COLO829 (cell line): ENCODE measurements at places on chromosomes 7 and 10.

DNA sequence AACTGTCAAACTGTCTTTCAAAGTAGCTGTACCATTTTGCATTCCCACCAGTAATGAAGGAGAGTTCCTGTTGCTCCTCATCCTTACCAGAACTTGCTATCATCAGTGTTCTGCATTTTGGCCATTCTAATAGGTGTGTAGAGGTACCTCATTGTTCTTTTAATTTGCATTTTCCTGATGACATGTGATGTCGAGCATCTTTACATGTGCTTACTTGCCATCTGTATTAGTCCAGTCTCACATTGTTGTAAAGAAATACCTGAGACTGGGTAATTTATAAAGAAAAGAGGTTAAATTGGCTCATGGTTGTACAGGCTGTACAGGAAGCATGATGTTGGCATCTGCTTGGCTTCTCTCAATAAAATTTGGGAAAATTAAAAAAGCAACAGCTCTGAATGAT is 38.7 kb upstream of the EEPD1 start:
- DNase-seq, result no peak

GRCh38 chr7:113188396-113188795 is 70.0 kb upstream of the SMIM30 start:
- DNase-seq, result no peak

DNA sequence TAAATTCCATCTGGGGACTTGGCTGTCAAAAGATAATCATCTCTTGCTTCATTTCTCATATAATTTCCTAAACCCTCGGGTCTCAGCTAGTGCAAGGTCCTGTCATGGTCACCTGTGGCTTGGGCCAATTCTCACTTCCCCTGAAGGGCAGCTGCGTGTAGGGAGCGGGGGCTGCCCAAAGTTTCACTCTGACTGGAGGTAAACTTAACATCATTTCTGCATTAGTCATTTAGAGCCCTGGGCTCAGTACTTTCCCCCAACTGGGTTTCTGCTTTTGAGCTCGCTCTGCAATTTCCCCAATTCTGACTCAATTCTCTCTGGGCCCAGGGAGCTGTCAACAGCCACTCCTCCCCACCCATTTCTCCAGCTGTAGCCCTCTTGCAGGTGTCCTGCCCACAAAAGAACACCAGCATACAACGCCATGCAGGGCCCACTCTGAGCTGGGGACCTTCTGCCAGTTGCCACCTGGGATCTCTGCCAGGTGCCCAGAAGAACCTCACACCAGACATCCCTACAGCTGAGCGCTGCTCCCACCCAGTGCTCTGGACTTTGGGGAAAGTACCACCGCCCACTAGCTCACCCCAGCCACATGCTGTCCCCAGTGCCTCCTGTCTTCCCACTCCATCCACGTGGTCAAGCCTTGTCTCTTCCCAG is 37.9 kb downstream of the VOPP1 start:
- DNase-seq, result no peak

DNA sequence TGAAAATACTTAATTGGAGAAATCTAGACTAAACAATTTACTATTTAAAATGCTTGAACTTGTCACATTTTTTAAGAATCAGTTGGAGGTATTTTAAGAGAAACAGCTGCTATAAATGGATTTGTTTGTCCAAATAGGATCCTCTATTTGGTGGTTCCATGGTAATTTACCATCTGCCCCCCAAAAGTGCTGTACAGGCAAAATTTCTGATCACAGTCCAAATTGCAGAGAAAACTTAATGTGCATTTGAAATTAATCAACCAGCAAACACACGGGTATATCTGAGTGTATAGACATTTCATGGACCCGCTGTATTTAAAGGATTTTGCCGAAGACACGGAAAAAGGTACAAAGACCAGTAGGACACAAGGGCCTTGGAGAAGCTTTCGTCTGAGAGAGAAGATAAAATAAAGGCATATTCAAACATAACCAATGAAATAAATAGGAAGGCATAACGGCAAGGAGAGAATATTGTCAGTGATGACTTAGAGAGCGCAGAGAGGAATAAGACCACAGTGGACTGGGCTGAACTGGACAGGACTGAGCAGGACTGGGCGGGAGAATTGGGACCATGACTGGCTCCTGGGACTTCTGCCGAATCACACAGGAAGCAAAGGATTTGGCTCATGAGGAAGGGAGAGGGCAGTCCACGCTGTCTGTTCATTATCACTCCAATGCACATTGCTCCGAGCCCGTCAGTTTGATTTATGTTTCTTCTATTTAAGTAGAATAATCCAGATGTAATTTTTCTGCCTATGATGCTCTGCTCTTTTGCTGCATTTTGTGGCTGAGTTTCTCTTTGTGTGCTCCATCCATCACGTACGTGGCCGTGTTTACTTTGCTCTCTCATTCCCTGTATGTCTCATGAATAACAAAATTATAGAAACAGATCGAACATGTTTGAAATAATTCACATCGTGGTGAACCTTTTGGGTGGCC is 112.8 kb downstream of the PRLHR start:
- DNase-seq, result no peak

- no peak for DNase-seq
Observed at GRCh38 chr7:80386686-80387085, 125.2 kb downstream of the GNAT3 start.

DNA sequence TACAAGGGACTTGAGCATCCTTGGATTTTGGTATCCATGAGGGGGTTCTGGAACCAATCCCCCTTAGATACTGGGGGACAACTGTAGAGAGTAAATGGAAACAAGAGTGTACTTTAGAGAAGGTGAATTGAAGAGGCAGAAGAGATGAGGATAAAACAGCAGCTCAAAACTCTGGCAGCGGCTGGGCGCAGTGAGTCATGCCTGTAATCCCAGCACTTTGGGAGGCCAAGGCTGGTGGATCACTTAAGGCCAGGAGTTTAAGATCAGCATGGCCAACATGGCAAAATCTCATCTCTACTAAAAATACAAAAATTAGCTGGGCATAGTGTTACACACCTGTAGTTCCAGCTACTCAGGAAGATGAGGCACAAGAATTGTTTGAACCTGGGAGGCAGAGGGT is 218.7 kb downstream of the GALNT17 start:
- no peak for DNase-seq

DNA sequence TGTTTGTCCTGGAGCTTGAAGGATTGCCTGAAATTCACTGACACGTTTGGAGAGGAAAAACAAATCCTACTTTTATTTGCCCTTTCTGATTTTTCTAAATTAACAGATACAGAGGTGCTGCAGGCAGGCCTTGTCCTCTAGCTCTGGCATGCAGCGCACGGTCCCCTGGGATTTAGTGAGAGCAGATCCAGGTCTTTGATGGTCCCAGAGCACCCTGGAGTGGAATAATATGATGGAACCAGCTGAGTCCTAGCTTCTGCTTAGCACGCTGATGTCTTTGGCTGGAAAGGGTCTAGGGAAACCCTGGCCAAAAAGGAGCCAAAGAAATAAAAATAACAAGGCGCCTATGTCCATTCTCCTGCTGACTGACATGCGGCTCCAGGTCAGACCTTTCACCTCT is 40.5 kb downstream of the C10orf120 start:
- DNase-seq, result no peak

GRCh38 chr10:12644380-12645144 is 295.2 kb downstream of the CAMK1D start:
- no peak for DNase-seq

DNA sequence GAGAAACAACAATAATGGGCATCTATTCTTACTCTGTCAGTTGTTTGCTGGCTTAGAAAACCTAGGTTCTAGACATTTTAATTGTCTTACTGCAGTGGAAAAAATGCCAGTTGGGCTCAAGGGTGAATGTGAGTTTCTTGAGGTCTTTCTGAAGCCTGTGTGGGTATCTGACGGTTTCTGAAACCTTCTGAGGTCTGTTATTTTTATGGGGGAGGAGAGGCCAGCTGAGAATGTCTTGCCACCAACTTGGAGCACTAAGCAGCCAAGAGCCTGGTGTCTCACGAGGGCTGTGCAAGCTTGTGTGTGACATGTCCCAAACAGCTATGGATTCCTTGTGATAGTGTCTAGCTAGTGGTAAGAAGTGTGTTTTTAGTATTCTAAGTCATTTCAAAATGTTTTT is 24.2 kb upstream of the DDC start:
- no peak for DNase-seq

- no peak for DNase-seq
Observed at GRCh38 chr10:48536916-48537890, 67.7 kb downstream of the ARHGAP22 start.

DNA sequence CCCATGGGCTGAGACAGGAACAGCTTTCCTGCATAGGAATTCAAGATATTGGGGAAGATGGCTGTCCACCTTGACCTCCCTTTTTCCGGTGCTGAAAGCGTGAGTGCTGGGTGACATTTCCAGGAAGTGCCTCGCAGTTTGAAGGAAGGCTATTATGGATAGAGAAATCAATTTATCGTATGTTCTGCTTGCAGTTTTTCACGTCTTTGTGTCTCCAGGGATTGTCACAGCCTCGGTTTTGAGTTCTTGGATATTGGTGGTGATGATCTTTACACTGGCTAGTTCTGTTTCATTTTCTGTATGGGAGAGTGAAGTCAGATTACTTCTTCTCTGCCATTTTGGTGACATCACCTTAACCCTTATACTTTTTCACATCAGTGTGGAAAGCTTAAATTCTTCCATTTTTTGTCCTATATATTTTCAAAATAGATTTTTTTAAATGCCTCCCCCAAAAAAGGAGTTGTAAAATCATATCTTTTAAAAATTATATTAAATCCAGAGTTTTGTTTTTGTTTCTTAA is 102.5 kb upstream of the APBB1IP start:
- peak; percentile 1 for DNase-seq

GRCh38 chr10:122510326-122510725 is 49.0 kb downstream of the HTRA1 start:
- no peak for DNase-seq

DNA sequence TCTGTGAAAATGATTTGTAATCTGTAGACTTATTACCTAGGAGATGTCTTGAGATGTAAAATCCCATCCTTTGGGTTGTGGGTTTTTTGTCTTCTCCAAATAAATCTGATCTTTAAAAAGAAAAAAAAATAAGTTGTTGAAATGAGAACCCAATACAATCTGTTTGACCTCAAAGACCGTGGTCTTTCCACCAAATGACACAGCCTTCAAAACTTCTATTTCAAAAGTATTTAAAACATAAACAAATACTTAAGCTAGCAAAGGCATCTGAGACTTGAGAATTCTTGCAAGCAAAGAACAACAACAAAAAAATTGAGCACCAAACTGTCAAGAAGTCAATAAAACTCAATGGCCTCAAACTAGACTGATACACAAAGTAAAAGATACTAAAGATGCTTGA is 67.9 kb upstream of the HECW1 start:
- no peak for DNase-seq

DNA sequence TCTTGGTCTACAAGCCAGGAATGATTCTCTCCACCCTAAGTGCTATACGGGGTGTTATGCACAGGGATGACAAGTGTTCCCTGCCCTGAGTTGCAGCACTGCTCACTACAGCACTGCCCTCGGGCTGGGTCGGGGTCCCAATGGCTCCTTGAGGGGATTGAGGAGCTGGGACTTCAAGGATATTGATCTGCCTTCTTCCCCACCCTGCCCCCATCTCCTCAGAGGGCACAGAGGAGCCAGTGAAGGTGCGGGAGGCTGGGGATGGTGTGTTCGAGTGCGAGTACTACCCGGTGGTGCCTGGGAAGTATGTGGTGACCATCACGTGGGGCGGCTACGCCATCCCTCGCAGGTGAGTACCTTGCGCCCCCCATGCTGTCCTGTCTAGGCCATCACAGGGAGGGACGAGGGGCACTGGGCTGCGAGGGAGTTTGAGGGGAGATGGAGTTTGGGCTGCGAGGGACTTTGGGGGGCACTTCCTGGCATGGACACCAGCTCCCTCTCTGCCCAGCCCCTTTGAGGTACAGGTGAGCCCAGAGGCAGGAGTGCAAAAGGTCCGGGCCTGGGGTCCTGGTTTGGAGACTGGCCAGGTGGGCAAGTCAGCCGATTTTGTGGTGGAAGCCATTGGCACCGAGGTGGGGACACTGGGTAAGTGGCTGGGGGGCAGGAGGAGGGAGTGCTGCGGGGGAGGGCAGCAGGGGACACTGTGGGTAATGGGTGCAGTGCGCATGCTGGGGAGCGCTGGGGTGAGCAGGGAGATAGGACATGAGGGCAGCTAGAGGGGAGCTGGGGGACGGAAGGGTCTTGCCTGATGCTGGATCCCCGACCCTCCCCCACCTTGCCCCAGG is 10.3 kb downstream of the FLNC start:
- DNase-seq, result no peak

DNA sequence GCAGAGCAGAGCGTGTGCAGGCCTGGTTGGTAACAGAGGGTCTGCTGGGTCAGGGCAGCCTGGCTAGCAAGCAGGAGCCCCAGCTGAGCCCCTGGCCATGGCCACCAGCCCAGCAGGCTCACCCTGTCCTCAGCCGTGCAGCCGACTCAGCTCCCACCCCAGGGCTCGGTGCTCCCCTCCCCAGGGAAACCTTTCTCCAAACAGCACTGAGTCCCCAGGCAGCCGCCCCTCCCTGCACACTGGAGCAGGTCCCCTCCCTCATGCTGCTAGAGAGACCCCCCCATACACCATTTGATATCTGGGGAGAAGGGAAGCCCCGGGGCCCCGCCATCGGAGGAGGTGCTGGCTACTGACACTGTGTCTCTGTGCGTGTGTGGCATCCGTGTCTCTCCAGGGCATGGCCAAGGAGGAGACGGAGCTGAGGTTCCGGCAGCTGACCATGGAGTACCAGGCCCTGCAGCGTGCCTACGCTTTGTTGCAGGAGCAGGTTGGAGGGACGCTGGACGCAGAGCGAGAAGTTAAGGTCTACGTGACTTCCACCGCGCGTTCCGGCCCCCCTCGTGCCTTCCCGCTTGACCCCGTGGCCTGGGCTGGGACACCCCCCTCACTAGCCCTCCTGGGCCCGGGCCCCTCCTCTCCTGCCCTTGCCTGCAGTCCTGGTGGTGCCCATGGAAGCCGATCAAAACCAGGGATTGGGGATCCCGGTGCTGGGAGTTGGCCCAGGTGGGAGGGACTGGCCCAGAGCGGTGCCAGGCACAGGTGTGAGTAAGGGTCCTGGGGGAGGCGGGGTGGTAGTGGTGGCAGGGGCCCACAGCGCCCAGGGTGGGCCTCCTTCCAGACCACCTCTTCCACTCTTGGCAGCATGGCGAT is 45.0 kb upstream of the DPYSL4 start:
- DNase-seq, result no peak

- DNase-seq, result no peak
Observed at GRCh38 chr7:668139-668931, 58.2 kb upstream of the DNAAF5 start.

GRCh38 chr7:31110331-31111108 is 58.4 kb downstream of the ADCYAP1R1 start:
- DNase-seq, result no peak

DNA sequence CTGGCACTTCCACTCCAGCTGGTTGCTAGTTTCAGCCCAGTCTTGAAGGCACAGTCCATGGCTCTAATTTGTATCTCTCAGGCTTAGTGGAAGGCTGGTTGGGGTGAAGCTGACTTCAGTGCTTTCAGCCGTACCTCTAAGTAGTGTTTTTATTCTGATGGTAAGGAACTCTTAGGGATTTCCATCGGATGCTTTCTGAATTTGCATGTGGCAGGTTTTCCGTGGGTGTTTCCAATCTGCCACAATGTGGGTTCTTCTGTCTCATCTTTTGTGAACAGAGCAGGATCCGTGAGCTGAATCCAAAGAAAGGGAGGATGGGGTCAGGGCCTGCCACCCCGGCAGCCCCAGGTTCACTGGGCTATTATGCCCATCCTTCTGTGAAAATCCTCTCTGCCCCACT is 607.9 kb upstream of the MKI67 start:
- DNase-seq, result no peak

- no peak for DNase-seq
Observed at GRCh38 chr10:129192344-129193128, 274.5 kb upstream of the MGMT start.

GRCh38 chr7:144960763-144961162 is 124.9 kb upstream of the TPK1 start:
- no peak for DNase-seq
